ENCODE measurements at places on chromosomes 6 and 20.

- DNase-seq, result no peak
Observed at GRCh38 chr6:168049277-168049676, 29.7 kb downstream of the FRMD1 start.

DNA sequence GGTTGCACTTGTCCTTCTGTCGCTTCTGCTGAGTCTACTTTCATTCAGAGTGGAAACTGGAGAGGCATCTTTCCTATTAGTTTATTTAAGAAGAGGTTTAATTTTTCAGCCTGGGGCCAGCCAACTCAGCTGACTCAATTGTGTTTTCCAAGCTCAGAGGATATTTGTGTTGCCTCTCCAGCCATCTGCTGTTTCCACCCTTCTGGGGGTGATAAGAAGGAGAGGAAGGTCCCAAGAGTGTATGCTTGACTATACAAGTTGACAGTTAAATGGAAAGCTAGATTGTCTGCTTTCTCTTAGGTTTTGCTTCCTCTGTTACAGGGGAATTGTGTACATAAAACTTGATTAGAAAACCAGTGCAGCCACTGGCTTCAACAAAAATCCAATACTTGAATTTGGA, 3.0 kb downstream of the PSMF1 start:
- DNase-seq, result no peak

DNA sequence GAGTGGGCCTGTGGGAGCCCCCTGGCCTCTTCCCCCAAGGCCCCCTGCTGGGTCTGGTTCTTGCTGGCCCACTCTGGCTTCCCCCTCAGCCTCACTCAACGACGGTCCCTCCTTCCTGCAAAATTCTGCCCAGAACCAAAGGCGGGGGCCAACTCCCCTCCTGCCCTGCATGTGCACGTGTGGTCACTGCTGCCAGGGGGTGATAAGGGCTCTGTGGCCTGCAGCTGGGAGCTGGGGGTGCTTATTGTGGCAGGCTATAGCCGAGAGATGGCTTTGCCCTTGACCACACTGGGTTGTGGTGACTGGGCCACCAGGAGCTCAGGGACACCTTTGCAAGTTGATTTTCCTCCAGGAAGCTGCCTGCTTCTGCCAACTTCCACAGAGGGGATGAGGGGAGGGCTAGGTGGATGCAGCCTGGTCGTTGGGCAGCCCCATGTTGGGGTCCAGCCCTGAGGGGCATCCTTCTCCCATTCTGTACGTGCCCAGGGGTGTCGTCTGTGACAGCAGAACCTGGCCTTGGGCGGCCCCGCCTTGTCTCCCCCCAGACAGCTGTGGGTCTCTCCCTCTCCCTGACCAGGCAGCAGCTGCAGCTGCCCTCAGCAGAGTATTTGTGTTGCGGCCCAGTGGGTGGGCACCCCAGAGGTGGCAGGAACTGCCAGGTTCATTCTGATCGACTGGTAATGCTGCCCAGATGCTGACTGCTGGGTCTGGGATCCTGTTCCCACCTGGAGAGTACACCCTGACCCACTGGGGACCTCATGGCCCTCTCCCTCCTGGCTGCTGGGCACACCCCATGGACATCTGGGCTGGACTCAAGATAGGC, 5.6 kb downstream of the TCEA2 start:
- no peak for DNase-seq

DNA sequence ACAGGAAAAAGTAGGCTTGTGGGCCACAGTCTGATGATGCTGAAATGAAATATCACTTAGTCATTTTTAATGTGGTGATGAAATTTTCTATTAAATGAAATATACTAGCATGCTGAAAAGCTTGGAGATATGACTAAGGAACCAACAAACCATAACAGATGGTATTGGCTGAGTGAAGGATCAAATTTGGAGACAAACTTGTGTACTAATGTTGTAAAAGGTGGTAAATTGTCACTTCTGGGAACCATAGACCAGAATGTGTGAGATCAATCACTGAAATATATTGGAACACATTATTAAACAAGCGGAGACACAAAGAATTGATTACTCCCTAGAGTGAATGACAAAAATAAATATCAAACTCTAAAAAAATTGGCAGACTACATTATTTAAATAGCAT, 232.4 kb downstream of the DOK5 start:
- DNase-seq, result no peak

DNA sequence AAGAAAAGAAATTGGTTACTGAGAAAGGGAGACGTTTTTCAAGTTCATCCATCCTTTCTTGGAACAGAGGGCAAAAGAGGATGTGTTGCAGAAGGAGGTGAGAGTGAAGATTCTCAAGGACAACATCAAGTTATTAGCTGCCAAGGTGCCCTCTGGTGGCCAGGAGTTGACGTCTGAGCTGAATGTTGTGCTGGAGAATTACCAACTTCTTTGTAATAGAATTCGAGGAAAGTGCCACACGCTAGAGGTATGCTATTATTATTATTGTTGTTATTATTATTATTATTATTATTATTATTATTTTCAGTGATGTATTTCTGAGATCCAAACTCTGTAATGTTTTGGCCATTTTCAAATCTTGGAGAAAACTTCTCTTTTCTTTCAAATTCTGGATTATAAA, 197.0 kb downstream of the UTRN start:
- peak; percentile 54 for DNase-seq
